Activated gamma-delta T cell (primary cell): ENCODE measurements at places on chromosomes 6 and 20.

DNA sequence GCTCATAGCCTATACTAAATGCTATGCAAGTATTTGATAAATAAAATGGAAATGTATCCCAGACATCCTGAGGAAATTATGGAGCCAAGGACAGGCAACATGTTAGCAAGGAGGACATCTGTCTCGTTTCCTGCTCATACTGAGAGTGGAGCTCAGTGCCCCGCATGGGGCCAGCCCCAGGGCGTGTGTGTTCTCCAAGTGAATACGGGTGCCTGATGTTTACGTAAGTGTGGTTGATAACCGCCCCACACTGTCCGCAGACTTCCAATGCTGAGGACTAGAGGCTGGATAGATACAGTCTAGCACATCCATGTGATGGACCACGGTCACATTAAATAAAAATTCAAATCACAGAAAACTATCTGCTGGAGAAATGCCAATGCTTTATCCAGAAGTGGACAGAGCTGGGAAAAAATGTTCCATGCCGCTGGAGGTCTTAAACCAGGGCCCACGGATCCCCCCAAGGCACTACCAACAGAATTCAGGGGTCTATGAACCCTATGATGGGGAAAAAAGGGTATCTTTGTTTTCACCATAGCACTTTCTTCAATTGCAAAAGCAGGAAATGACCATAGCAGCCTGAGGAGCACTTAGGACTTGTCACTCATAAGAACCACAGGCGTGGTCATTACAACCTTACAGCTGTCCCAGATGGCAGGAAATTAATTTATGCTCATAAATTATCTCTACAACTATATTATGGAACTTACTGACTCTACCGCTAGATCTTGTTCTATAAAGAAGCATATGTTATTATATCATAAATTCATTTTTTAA lies 24.9 kb downstream of the TGM2 start:
- no peak for DNase-seq

DNA sequence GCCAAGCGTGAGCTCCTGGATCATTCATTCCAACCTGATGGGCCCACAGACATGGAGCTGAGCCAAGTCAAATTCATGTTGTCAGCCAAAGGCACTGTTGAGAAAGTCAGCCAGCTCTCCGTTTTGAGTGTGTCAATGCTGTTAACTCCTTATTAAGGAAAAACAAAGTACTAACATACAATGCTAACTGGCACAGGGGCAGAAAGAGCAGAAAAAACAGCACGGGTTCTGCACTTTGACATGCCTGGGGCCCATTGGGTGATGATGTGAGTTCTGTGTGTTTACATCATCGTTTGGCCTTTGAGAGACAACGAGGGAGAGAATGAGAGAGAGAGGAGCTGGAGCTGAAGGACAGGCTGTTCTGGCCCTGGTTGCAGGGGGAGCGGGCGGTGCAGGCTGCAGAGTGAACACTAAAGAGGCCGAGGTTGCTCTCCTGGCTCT lies 85.9 kb downstream of the SMOC2 start:
- no peak for DNase-seq

- DNase-seq, result no peak
These were observed 36.3 kb downstream of the FAM50B start for GRCh38 chr6:3885262-3886036.

GRCh38 chr6:52512199-52512598 lies 64.7 kb downstream of the TRAM2 start:
- DNase-seq, result no peak

- DNase-seq, result no peak
These were observed 862 bp upstream of the TFAP2C start for GRCh38 chr20:56628015-56628872.

GRCh38 chr6:31202259-31203166 lies 32.0 kb upstream of the POU5F1 start:
- no peak for DNase-seq

DNA sequence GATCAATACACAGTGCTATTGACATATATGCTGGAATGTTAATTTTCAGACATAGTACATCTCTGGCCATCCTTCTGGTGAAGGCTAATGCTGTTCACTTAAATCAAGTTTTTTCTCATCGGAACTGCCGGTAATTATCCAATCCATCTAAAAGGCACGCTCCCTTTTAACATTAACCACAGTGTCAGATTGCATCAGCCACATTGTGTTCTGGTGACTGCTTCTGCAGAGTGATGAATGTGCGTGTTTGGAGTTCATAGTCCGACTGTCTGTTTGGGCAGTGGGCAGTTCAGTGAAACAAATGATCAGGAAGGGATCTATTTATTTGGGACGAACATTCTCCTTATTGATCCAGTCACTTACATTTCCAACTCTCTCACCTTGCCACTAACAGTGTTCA lies 49.5 kb downstream of the SOBP start:
- DNase-seq, result no peak

- no peak for DNase-seq
These were observed 214.7 kb upstream of the PROKR2 start for GRCh38 chr20:5531318-5532081.

DNA sequence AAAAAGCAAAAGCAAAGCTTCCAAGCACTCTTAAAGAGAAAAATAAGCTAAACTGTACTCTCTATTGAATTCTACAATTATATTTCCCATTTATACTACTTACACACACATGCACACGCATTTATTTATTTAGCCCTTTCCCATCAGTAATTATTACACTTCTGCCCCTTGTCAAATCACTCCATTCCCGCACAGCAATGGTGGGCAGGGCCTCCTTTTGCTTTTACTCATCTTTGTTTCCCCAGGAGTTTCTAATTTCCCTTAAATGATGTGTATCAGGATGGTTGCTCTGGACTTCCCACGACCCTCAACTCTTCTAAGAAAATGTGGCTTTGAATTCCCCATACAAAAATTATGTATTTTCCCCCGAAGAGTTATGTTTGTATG lies 19.9 kb downstream of the PXT1 start:
- DNase-seq, result no peak
